ENCODE measurements at places on chromosomes 1 and 21.

DNA sequence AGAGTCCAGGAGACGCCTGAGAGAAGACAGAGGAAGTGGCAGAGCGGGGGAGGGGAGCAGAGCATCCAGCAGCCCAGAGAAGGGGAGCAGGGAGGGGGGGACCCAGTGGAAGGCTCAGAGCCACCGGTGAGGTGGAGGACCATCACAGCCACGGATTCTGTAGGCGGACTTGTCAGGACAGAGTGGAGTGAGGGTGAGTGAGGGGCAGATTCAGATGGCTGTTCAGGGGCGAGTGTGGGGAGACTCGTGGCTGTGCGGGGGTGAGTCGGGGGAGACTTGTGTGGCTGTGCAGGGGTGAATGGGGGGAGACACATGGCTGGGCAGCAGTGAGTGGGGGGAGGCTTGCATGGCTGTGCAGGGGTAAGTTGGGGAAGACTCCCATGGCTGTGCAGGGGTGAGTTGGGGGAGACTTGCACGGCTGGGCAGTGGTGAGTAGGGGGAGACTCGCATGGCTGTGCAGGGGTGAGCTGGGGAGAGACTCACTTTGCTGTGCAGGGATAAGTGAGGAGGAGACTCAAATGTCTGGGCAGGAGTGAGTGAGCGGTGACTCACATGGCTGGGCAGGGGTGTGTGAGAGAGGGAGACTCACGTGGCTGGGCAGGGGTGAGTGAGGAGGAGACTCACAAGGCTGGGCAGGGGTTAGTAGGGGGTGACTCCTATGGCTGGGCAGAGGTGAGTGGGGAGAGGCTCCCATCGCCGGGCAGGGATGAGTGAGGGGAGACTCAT, 56.8 kb upstream of the ABCG1 start:
- peak; percentile 26 for DNase-seq

- no peak for DNase-seq
Observed at GRCh38 chr1:103779932-103780331, 30.2 kb downstream of the AMY1C start.

DNA sequence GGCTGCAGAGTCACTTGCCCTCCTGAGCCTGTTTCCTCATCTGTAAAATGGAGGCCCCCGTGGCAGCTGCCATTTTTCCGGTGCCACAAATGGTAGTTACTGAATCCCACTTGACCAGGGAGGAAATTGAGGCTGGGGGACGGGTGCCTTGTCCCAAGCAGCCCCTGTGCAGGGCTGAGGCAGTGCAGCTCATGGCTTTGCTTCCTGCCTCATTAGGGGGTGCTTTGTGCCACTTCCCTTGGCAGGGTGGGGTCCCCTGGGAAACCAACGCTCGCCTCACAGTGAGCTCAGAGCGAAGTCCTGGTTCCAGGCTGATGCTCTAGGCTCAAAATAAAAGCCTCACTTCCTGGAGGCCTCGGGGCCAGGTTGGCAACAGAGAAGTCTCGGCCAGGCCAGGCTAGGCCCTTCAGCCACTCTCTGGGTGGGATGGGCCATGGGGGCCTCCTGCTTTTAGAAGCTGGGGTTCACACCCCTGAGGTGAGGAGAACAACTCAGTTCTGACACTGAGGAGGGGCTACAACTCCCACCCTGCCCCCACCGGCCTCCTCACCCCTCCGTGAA, 6.8 kb downstream of the LAPTM5 start:
- DNase-seq: peak; percentile 26

DNA sequence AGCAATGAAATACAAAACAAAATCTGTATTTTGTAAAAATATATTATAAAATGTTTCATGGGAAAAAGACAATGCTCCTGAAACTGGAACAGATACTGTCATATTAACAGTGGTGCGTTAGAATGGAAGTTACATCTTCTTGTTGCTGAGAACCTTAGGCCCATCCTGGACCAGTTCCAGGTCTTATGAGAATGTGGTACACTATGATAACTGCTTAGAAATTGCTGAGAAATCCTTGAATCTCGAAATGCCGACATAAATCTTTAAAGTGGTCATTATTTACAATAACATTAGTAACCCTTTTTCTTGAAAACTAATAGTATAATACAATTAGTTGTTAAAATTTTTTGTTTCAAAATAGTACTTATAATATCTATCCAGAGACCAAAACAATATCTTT, 747.9 kb upstream of the NCAM2 start:
- no peak for DNase-seq

GRCh38 chr1:170704256-170704655, 40.3 kb downstream of the PRRX1 start:
- no peak for DNase-seq

DNA sequence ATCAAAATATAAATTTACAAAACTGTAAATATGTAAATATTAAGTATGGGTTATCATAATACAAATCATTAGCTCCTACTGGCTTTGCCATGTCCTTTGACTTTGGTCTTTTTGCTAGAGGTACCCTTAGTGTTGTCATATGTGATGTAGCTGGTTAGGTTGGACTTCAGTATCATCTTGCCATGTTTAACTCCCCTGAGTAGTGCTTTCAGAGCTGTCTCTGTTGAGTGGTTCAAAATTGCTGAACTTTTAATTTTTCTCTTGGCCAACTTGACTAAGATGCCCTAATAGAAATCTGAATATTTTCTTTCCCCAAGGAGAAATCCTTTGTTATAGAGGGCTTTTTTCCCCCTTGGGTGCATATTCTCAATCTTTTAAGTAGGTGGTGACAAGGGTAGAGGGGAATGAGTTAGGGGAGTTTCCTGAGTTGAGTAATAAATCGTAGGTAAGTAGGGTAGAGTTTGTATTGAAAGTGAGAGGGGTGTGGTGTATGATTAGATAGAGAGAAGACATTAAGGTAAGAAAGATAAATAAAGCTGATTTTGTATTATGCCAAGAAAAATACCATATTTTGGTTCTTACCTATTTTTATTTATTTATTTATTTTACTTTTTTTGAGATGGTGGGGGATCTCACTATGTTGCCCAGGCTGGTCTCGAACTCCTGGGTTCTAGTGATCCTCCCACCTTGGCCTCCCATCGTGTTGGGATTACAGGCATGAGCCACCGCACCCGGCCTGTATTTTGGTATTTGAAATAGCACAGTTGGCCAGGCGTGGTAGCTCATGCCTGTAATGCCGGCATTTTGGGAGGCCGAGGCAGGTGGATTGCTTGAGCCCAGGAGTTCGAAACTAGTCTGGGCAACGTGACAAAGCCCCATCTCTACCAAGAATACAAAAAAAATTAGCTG, 21.8 kb downstream of the RPRD2 start:
- no peak for DNase-seq

DNA sequence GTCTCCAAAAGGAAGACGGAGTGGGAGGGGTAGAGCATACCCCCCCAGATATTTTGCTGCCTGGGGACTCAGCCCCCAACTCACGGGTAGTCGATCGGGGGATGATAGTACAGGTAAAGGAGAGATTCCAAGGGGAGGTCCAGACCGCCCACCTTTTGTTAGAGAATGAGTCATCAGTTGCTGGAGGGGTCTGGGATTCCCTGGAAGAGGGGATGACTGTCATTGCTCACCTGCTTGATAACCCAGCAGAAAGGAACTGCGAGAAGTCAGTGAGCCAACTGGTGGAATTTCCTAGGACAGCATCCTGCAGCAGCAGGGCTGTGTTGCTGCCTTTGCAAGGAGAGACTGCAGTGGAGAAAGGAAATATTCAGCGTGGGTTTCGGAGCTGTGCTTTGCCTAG, 64.4 kb downstream of the MACF1 start:
- no peak for DNase-seq

GRCh38 chr1:192633533-192634253, 2.3 kb upstream of the RGS13 start:
- no peak for DNase-seq

- DNase-seq: no peak
Observed at GRCh38 chr21:38769191-38769780, 36.4 kb upstream of the ETS2 start.
